Transverse colon (tissue), 4 donors: ENCODE measurements at places on chromosomes 2 and 18. TPM values are rescaled to one million over a fixed set of nuclear protein-coding genes. Genes with fewer than 3 reads are reported as not detected.

- H3K36me3 ChIP-seq = no peaks in the 10 kb centered on the region
- DNase-seq = no peak
- H3K27ac ChIP-seq = no peak overlapping the region
- H3K27me3 ChIP-seq = no peaks in the 10 kb centered on the region
Measured at GRCh38 chr2:176516051-176516602, 246.9 kb downstream of the MTX2 start.

DNA sequence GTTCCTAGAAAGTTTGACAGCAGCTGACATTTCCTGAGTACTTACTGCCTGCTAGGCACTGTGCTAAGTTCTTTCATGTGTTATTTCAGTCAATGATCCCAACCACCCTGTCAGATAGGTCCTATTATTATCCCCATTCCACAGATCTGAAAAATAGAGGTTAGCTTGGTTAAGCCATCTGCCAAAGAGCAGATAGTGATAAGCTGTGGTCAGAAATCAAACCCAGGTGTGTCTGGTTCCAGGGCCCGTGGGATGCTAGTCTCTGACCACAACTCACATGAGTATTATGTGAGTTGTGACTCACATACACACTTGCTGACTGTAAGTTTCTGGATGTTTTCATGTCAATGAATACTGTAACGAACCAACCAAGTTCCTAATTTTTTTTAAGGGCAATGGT lies 132.0 kb upstream of the APCDD1 start:
- H3K27ac ChIP-seq = no peak overlapping the region
- no peaks in the 10 kb centered on the region for H3K36me3 ChIP-seq
- H3K4me1 ChIP-seq = no peaks in the 10 kb centered on the region
- no peak overlapping the region for H3K4me3 ChIP-seq

DNA sequence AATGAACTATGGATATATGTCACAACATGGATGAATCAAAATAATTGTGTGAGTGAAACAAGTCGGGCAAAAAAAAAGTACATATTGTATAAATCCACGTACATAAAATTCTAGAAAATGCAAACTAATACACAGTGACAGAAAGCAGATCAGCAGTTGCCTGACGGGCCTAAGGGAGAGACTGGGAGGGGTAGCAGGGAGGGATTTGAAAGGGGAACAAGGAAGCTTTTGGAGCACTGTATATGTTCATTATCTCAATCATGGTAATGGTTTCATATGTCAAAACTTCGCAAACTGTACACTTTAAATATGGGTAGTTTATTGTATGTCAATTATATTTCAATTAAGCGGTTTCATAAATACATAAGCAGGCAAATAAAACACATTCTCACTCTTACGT lies 153.8 kb downstream of the ANKRD44 start:
- no peaks in the 10 kb centered on the region for H3K36me3 ChIP-seq
- peaks cover 4% of the 10 kb centered on the region for H3K4me1 ChIP-seq
- H3K4me3 ChIP-seq = no peak overlapping the region
- no peak for DNase-seq
- H3K27ac ChIP-seq = no peak overlapping the region

DNA sequence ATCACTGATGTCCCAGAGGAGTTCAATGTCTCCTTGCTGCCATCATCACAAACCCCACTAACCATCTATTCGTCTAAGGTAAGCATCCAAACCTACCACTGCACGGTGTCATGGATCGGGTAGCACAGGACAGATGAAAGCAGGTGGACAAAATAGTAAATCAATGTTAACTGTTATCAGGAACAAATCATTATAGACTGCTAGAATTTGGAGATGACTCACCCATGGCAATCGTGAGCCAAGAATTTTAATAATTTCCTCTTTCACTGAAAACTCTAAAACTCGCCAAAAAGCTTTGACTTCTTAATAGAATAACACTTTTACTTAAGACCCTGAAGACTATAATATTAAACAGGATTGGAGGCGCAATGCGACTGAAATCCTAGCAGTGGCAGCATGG lies 33.7 kb upstream of the BZW1 start:
- no peak overlapping the region for H3K4me3 ChIP-seq
- no peaks in the 10 kb centered on the region for H3K36me3 ChIP-seq
- DNase-seq = no peak

DNA sequence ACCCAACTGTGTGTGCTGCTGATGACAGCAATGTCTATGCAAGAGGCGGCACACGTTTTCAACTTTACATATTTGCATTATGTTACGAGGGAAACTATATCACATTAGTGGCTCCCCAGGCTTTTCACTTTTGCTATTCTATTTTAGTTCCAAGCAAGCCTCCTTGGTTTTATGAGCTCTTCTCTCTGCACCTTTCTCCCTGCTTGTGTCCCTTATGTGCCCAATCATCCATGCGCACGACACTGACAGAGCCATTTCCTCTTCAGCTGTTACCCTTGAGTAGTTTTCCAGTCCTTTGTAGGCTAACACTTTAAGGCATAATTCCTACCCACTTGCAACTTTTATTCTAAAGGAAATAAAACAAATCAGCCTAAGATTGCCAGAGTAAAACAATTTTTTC lies 154.3 kb downstream of the TCF4 start:
- H3K4me3 ChIP-seq = no peak overlapping the region
- DNase-seq = no peak
- H3K36me3 ChIP-seq = no peaks in the 10 kb centered on the region
- H3K27ac ChIP-seq = no peak overlapping the region
- H3K4me1 ChIP-seq = no peaks in the 10 kb centered on the region

- no peak overlapping the region for H3K4me3 ChIP-seq
- H3K27me3 ChIP-seq = no peaks in the 10 kb centered on the region
- no peaks in the 10 kb centered on the region for H3K4me1 ChIP-seq
- H3K27ac ChIP-seq = no peak overlapping the region
- DNase-seq = no peak
Measured at GRCh38 chr18:1075322-1075721, 170.7 kb downstream of the ADCYAP1 start.

Gene SLC11A1
- total RNA-seq = 7.8 TPM

Gene MRPL44
- 34.3 TPM for total RNA-seq

Gene RTP5
- not detected for total RNA-seq

Gene STPG4
- 0.82 TPM for total RNA-seq
